ENCODE measurements at places on chromosomes 5 and 9.
A peak's percentile ranks its signal among the peaks of the same experiment; 100 is the strongest.

DNA sequence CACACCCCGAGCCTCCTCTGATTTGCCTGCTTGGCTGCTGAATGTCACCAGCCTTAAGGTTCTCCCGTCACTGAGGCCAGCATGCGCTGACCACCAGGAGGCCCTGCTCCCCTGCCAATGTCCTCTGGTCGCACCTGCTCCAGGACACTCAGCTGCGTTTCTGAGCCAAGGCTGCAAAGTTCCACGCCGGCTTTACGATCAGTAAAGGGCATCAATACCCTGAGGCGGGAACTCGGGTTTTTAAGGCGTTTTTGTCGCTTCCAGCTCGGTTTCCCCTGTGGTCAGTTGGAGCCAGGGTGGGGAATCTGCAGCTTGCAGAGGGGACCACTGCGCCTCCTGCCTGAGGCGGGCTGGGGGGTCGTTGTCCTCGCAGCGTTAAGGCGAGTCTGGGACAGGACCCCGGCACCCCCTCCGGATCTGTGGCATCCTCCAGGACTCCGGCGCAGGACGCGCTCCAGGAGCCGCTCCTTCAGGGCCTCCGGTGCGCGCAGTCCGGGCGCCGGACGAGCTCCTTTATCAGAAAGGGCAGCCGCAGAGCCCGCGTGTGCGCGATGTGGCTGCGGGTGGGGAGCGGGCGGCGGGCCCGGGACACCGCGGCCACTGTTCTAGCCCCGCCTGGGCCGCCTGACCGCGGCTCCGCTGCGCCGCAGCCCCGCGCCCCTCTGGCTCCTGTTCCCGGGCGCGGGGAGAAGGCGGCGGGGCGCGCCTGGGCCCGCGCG is 24.1 kb upstream of the FLT4 start:
- DNase-seq = no peak

- no peak for DNase-seq
Observed at GRCh38 chr9:127722055-127722745, 6.3 kb downstream of the TTC16 start.

DNA sequence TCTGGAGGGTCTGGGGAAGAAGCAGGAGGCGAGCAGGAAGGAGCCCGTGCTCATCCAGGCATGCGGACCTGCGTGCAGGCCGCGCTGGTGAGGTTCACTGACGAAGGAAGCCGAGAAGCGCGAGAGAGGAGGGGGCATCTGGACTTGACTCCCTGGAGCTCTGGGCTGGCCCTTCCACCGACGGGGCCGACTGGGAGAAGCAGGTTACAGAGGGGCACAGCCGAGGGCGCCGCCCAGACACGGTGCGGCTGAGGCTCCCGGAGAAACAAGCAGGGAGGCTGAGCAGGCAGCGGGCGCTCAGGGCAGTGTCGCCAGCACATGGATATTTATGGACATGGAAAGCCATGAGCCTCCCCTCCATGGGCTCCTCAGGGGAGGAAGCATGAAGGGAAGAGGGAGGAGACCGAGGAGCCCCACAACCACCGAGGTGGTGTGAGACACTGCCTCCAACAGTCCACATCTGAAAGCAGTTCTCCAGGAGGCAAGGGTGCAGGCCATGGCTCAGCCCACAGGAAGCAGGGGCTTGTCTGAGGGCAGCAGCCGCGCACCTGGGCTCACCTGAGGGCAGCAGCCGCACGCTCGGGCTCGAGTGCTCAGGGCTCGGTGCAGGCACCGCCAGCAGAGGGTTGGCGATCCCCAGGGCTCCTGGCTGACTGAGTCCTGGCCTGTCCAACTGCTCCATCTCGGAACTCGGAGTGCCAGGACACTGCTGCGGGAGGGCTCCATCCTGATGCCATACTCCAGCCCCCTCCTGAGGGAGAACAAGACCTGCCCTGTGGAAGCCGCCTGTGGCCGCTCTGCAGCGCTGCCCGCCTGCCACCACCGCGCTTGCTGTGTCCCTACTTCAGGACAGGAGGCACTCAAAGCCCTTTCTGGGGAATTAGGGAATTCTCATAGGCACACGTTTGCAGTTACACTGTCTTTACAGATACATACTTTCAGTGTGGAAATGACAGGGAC is 15.7 kb upstream of the INPP5E start:
- no peak for DNase-seq

- no peak for DNase-seq
Observed at GRCh38 chr5:58775701-58776262, 192.9 kb downstream of the RAB3C start.

DNA sequence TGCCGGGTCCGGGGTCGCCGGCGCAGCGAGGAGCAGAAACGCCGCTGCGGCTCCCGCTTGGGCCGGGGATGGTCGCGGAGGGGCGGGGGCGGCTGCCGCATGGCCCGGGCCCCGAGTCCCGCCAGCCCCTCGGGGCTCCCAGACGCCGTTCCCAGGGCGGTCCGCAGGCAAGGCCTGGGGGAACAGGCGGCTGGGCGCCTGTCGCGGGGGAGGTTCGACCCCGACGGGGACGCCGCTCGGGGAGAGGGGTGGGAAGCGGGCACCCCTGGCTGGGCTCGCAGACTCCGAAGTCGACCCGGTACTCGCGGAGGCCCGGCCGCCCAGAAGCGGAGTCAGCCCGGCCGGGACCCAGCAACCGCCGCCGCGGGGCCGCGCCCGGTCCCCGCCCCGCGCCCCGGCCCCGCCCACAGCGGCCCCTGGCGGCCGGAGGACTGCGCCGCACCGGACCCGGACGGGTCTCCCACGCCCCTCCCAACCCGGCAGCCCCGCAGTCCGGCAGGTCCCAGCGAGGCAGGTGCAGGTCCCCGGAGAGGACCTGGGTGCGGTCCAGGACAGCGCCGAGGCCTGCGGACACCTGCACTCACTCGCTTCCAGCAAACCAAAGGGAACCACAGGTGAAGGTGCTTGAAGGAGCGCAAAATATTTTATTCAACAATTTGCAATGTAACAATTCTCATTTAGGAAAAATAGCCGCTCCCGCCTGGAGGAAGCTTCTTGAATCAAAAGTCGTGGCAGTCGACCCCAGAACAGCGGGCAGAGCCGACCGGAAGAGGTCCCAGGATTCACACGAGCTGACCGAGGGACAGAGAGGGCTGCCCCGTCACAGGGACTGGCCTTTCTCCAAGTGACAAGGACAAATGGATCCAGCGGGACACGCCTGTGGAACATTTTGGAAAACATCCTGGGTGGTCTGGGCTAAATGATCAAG is at the start of gene INPP5E:
Gene INPP5E, minus strand, starts transcription at position 365 of the 928 bp plus-strand sequence. CDS start 426 bp downstream, outside the sequence.
- DNase-seq = peak; percentile 73

GRCh38 chr5:122702524-122702875 is 72.4 kb upstream of the SNX2 start:
- peak; percentile 55 for DNase-seq

DNA sequence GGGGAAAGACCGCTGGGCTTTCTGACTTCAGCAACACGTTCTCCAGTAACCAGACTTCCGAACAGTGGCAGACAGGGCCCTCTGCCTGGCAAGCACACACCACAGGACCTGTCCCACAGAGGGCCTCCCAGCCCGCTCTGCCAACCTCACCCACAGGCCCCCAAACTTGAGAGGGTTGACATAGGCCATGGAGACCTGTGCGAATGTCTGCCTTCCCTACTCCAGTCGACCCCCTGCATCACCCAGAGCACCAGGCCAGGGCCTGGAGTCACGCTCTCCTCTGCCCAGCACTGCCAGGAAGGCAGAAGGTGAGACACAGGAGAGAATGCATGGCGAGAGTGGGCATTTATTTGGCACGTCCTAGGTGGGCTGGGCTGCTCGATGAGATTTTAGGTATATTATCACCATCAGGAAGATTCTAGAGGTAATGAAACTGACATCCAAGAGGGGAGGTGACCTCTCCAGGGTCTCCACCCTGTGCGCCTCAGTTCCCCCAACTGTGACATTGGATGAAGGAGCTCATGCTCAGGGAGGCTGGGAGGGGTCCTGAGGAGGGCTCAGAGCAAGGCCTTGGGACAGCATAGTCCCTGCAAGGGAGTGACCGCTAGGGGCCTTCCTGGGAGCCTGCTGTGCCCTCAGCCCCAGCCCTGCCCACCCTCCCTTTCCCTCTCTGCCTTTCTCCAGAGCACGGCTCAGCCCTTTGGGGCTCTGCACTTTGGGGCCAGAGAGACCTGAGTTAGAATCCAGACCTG is 54.9 kb downstream of the DUSP1 start:
- DNase-seq = no peak

DNA sequence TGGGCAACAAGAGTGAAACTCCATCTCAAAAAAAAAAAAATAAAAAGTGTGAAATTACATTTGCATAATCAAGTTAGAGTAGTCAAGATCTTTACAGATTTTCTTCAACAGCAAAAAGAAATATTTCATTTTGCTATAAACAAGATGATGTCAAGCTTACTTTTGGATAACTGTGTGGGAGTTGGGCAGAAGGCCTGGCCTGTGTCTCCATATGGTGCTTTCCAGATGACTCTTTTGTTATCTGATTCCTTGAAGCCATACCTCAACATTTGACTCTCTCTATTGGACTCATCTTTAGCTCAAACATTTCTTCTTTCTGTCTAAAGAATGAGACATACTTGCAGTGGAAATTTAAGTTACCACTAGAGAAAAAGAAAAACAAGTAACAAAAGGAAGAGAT is 246.8 kb downstream of the MSX2 start:
- no peak for DNase-seq

GRCh38 chr5:171431251-171431777 is 11.9 kb downstream of the FGF18 start:
- DNase-seq = no peak

- DNase-seq = no peak
Observed at GRCh38 chr5:35919191-35919590, 19.2 kb downstream of the CAPSL start.
